Activated T-helper 1 cell treated with anti-CD3 and anti-CD28 coated beads, Interleukin-2, amount 50 U/mL, for 16 hours (primary cell): ENCODE measurements at places on chromosomes 5 and 9.

DNA sequence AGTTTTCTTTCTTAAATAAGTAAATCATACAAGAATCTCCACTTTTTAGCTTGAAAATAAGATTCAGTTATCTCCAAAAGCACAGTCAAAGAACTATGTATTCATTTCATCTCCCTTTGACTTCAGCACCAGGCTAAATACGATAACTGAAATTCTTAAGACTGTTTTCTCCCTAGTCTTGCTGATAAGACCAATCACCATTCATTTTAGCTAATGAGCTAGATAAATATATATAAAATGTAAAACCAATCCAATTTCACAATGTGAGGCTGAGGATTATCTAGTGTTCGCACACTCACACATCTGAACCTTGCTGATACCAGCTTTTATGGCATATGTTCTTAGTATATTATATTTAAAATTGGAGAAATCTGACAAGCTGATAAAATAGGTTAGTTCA lies 17.3 kb upstream of the ZNF622 start:
- DNase-seq = no peak

GRCh38 chr5:78615697-78616096 lies 32.9 kb downstream of the LHFPL2 start:
- DNase-seq = no peak

DNA sequence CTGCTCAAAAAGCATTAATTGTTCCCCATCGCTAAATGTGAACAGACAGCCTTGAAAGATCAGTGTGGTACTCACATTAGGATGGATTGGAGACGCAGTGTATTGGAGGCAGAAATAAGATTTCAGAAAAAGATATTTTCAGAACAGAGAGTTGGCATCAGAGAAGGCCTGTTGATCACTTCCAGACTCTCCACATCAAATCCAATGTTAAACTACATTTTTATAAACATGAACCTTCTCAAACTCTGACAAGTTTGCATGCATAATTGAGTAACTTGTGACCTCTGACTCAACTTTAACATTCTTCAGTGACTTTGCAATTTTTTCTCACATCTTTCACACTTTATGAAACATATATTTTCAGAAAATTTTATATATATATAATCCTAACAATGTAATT lies 919.6 kb upstream of the SEMA6A start:
- no peak for DNase-seq

DNA sequence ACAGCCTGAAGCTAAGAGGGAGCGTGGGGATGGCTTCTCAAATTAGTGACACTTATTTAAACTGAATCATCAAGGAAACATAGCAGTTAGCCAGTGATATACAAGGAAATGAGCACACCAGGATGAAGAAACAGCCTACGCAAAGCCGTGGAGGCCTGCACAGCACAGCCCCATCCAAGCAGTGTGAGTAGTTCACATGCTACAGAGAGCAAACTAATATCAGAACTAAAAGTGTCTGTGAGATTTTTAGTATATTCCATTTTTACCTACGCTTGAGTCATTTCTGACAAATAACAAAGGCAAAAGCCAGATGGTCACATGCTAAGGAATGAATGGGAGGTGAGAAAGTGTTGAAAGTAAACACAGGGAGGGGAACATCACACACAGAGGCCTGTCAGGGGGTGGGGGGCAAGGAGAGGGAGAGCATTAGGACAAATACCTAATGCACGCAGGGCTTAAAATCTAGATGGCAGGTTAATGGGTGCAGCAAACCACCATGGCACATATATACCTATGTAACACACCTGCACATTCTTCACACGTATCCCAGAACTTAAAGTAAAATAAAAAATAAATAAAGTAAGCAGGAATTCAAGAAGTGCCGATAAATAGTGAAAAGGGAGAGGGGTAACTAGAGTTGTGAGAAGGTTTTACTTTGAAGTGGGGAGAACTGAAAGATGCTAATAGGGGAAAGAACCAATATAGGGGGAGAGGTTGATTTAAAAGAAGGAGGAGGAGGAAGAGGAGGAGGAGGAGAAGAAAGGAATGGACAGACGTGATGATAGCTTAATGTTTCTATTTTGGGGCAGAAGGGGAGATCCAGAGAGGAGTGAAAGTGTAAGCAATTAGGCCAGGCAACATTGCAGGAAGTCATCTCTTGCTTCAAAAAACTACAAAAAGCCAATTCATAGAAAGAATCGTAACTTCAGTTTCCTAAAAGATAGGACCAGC lies 100.9 kb upstream of the PTGER4 start:
- DNase-seq = peak; percentile 29

- no peak for DNase-seq
These were observed 241.2 kb downstream of the FAM114A2 start for GRCh38 chr5:153797484-153797883.
